ENCODE measurements at places on chromosomes 12 and 14.

GRCh38 chr12:79141776-79142175, 277.2 kb downstream of the SYT1 start:
- no peak for DNase-seq

GRCh38 chr12:83130178-83130577, 443.5 kb downstream of the TMTC2 start:
- no peak for DNase-seq

- DNase-seq: no peak
Observed at GRCh38 chr14:64649383-64649998, 54.7 kb upstream of the PLEKHG3 start.

DNA sequence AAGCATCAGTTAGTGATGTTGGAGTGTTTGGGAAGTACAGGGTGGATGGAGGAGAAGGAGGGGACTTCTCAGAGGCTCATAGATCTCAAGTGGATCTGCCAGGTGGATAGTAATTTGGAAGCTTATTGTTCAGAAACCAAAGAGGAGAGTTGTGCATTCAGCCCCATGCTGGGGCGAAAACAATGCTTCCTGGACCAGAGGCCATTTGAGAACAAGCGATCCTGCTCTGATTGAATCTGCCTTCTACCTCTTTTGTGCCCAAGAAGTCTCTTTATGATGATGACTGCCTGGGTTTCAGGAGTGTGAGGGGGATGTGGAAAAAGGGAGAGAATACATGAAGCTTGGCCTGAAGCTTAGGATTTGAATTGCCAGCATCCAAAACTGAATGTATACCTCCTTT, 110.8 kb upstream of the SRRM4 start:
- DNase-seq: no peak

DNA sequence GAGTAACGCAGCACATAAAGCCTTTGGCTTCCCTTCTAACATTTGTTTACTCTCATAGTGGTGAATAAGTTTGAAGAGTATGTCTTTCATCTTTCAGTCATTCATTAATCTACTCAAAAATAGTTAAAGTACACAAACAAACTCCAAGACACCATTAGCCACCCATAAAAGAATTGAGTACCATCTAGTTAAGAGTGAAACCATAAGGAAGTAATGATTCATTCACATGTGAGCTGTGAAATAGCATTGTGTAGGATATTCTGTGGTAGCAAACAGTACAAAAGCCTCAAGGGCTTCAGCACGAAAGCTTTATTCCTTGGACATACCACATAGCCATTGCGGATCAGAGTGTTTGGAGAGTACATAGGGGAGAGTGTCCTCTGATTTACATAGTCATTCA, 13.9 kb downstream of the SYT1 start:
- DNase-seq: no peak

DNA sequence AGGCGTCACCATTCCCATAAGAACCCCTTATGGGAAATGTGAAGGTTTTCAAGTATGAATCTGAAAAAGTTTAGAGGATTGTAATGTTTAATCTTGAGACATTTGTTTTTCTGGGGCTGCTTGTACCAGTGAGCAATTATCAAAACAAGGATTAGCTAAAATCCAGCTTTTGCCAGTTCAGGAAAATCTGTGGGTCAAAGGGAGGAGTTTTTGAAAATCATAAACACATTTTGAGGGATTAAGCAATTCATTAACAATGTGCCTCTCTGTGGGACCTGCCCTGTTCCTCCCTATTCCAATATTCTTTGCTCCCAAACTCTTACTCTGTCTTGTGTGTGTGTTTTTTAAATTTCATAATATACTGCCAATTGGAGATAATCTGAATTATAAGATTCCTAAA, 11.7 kb upstream of the DAAM1 start:
- no peak for DNase-seq
